ENCODE measurements at places on chromosomes 4 and X. TPM values are rescaled to one million over a fixed set of nuclear protein-coding genes. Genes with fewer than 3 reads are reported as not detected.

DNA sequence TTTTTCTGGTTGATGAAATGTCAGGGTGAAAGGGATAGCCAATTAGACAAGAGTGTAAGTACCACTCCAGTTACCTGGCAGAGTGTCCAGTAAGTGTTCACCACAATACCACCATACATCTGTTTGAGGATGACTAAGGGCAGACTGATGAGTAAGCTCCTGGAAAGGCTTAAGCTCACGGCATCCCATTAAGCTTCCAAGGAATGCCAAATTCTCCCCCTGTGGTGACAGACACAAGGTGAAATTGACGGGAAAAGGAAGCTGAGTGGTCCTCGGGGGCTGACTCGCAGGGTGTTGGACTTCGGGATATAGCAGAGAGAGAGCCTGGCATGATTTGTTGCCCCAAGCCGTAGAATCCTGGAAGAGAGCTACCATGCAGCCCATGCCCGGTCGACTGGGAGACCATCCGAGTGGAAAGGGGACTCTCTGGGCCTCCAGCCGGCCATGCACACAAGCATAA is 7.6 kb upstream of the BST1 start:
- peak; percentile 62 for DNase-seq

Gene CLIC2
- 1.3 TPM for total RNA-seq

Gene NCAPG
- 32.8 TPM for total RNA-seq

DNA sequence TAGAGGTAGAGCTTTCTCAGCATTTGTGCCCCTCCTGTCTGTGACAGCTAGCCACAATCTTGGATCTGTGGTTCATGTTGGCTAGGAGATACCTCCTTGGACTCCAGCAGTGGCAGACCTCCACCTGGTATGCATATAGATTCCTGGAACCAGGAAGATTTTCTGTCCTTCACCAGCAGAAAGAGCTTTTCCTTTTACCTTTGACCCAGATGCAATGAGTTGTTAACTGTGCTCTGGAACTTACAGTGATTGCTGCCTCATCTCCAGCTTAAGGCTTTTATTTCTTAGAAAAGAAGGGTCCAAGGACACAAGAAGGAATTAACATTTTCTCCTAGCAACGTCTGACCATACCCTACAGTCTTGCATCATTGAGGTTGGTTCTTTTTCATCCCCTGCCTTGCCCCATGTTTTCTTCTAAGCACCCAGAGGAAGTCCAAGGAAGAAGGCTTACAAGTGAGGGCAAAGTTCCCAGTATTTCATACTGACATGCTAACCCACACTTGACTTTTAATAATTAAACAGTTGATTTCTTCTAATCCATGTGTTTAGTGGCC is 217.1 kb upstream of the ARHGAP24 start:
- no peak for DNase-seq

Gene HAND2
- 45.4 TPM for total RNA-seq

Gene IL3RA
- not detected for total RNA-seq
